ENCODE measurements at places on chromosomes 1 and 21.

GRCh38 chr1:198030682-198031081, 113.5 kb downstream of the LHX9 start:
- peak; percentile 31 for DNase-seq

- DNase-seq, result no peak
Observed at GRCh38 chr1:86829321-86829720, 84.6 kb downstream of the SELENOF start.

DNA sequence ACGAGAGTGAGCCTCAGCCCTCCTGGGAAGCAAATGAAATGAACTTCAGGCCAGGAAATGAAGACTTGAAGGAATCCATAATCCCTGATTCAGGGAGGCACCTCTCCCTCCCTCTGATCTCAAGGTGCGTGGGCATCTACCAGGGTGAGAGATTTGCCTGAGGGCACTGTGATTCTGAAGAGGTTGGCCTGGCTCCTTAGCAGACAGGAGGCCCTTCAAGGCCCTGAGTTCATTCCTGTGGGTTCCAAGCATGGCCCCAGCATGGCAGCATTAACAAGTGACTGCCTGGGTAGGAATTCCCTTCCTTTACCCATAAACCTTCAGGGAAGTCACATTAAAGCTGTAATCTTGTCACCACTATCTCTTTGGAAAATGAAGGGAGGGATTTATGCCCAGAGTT, 29.8 kb upstream of the IFNGR2 start:
- DNase-seq, result peak; percentile 33

- no peak for DNase-seq
Observed at GRCh38 chr21:25563361-25564116, 43.7 kb downstream of the MRPL39 start.

DNA sequence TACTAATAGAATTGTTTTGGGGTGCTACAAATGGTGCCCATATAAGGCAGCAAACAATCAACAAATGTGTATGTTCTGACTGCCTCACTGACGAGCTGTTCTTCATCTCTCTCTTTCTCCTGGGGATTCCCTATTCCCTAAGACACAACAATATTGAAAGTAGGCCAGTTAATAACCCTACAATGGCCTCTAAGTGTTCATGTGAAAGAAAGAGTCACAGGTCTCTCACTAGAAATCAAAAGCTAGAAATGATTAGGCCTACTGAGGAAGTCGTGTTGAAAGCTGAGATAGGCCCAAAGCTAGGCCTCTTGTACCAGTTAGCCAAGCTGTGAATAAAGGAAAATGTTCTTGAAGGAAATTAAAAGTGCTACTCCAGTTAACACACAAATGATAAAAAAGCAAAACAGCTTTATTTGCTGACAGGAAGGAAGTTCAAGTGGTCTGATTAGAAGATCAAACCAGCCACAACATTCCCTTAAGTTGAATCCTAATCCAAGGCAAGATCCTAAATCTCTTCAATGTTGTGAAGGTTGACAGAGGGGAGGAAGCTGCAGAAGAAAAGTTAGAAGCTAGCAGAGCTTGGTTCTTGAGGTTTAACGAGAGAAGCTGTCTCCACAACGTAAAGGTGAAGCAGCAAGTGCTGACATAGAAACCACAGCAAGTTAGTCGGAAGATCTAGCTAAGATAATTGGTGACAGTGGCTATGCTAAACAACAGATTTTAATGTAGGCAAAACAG, 26.3 kb downstream of the ATP2B4 start:
- no peak for DNase-seq

DNA sequence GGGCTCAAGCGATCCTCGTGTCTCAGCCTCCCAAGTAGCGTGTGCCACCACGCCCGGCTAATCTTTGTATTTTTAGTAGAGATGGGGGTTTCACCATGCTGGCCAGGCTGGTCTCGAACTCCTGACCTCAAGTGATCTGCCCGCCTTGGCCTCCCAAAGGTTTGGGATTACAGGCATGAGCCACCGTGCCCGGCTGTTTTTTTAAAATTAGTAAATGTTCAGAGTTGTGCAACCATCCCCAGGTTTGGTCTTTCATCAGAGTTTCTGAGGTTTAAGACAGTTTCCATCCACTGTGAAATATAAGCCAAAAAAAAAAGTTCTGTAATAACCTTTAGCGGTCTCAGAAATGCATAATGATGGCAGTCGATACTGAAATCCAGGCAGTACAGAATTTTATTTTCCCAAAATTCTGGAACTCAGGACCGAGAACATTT, 550 bp upstream of the SYT11 start:
- DNase-seq, result peak; percentile 8

- DNase-seq, result peak; percentile 79
Observed at GRCh38 chr1:41381692-41382479, 20.7 kb downstream of the FOXO6 start.

GRCh38 chr1:64309431-64309831, 106.0 kb downstream of the UBE2U start:
- DNase-seq, result no peak

DNA sequence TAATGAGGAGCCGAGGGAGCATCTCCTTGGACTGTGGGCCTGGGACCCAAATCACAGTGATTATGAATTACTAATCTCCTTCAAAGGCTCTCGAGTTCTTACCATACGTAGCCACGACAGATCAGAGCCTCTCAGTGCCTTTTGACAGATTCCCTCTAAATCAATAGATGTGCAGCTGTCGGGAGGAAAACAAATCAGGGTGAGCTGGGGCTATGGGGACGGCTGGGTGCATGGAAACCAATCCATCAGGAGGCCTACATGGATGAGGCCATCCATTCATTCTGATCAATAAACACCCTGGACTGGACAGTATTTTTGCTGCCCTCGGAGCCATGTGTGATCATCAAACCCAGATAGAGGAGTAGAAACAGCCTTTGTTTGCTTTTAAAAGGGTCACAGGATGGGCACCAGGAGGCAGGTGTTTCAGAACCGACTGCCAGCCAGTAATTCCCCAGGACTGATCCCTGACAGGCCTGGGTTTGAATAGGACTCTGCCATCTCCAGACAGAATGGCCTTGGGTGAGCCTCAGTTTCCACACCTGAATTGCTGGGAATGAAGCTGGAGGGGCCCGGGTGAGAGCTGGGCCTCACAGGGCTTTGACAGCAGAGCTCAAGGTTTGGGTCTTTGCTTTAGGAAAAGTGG, 532.8 kb downstream of the MATN1 start:
- DNase-seq, result no peak

- no peak for DNase-seq
Observed at GRCh38 chr1:153032073-153032472, 1.1 kb downstream of the SPRR1B start.

GRCh38 chr1:64598100-64598571, 128.2 kb downstream of the CACHD1 start:
- DNase-seq, result peak; percentile 82

DNA sequence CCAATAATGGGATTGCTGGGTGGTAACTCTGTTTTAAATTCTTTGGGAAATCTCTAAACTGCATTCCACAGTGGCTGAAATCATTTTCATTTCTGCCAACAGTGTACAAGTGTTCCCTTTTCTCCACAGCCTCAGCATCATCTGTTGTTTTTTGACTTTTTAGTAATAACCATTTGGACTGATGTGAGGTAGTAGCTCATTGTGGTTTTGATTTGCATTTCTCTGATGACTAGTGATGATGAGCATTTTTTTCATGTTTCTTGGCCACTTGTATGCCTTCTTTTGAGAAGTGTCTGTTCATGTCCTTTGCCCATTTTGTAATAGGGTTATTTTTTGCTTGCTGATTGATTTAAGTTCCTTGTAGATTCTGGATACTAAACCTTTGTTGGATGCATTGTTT, 131.9 kb upstream of the B3GALT2 start:
- DNase-seq, result no peak

GRCh38 chr1:1969505-1969900, 34.1 kb downstream of the CFAP74 start:
- no peak for DNase-seq

- DNase-seq, result peak; percentile 76
Observed at GRCh38 chr21:38219049-38219628, 37.7 kb upstream of the KCNJ15 start.

DNA sequence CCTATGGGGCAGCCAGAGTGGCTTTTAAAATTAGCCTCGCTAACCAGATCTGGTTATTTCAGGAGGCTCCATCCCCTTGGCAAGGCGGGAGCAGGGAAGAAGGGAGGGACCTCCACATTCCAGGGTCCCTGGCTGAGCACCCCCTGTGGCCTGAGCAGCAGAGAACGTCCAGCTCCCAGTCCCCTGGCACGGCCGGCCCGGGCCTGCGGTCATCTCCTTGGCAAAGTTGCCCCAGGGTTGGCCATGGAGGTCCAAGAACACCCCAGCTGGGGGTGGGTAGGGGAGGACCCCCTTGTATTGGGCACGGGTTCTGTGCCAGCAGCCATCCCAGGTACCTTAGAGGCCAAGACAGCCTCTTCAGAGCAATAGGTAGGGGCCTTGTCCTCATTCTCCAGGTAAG, 75.9 kb downstream of the RAP1GAP start:
- no peak for DNase-seq

DNA sequence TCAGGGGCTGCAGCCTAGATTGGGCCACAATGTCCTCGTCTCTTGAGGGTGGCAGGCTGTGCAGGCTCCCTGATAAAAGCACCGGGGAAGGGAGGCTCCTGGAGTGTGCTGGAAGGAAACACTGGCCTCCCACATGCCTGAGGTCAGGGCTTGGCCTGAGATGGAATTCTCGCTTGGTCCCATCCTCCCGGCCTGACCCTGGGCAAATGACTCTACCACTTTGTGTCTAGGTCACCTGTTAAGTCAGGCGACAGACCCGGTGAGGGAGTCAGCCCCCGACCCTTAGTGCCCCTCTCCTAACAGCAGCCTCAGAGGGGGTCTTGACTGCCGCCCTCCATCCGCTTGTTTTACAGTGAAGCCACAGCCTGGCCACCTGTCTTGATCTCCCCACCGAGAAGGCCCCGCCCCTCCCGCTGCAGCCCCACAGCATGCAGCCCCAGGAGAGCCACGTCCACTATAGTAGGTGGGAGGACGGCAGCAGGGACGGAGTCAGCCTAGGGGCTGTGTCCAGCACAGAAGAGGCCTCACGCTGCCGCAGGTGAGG, 2.5 kb downstream of the SMIM1 start:
- peak; percentile 60 for DNase-seq

GRCh38 chr21:27759091-27759659, 792.3 kb upstream of the ADAMTS5 start:
- DNase-seq, result peak; percentile 14

GRCh38 chr1:63678200-63678599, 85.0 kb downstream of the PGM1 start:
- no peak for DNase-seq

DNA sequence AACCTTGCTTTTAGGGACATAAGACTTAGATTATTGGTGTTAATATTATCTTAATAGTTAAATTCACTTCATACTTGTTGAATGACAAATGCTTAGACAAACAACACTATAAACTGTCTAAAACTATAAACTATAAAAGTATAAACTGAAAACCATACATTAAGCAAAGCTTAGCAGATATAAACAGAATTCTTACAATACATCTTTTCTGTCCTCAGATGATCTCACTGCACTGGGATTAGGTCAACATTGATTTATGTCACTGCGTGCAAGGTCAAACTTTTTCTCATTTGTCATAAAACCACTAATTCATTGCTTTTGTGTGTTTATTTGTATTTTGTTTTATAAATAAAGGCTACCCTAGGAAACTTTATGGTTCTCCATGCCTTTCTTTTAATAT, 1491.8 kb downstream of the NCAM2 start:
- no peak for DNase-seq

DNA sequence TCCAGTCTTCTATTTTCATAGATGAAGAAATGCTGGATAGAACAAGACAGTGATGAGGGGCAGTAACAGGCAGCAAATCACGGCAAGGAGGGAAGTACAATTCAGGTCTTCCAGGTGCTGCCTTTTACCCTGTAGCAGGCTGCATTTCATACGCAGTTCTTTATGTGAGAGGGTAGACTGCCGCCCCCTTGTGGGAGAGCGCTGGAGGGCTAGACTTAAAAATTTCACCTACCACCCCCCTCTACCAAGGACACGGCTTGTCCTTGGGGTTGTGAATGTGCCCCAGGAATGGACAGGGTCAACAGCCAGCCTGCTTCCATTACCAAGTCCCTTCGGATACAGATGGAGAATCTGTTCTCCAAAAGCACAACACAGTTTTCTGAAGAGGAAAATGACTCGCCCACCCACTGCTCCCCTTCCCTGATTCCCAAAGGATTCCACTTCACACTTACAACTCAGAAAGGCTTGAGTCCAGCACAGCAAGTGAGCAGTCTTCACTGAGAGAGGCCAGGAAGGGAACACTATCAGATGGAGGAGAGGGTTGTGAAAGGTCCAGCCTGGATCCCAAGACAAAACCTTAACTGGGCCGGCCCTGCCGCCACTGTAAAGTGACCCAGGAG, 7.4 kb downstream of the WDR77 start:
- no peak for DNase-seq

DNA sequence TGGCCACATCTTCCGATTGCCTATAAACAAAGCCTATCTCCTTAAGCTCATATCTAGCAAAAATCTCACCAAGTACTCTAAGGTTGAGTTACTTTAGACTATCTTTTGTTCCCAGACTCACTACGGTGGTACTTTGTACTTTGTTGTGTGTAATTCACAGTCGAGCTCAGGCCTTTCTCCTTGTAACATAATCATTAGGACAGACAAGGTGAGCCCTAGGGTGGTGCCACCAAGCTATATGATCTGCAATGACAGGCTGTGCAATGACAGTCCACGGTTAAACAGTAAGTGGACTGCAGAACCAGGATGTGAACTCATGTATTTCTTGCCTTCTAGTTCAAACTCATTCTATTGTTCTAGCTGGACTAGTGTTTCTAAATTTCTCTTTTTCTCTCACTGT, 132.2 kb downstream of the UBE2U start:
- DNase-seq, result no peak

DNA sequence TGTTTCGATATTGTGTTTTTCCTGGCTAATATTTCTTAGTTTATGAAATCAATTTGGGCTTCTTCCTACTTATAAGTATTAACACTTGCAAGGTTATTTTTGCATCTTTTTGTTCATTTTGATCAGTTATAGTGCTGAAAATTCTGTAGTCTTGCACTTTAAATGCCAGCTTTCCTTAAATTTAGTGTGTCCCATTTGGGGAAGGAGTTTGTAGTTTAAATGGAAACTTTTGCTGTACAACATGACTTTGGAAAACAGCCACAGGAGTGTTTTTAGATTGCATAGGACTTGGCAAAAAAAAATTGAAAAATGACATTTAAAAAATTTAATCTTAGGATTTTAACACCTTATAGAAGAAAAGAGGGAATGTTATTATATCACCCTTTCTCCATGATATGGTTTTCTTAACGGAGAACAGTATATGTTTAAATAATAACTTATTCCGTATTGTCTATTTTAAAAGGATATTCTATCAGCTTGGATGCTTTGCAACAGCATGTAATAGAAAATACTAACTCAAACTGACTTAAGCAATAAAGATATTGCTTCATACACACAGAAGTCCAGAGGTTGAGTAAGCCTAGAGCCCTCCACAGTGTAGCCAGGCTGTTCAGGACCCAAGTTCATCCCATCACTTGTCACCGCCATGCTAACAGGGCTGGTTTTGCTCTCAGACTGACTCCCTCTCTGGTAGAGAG, 53.8 kb downstream of the LYPLAL1 start:
- no peak for DNase-seq

DNA sequence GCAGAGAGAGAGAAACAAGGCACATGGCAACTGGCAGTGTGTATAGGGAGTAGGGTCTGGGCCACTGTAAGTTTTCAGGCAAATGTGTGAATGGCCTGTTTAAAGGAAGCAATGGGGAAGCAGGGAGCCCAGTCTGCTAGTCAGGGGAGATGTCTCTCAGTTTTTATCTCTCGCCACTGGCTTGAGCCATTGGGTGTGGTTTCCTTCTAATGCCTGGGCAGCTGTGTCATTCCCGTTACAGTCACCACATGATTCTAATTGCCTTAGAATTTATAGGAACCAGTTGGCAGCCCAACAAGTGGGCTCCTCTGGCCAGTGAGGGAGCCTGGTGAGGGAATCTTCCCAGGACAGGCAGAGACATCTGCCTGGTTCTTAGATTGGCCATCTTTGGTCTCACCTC, 182.4 kb downstream of the DISC1 start:
- peak; percentile 93 for DNase-seq

Measured in AG08395 (cell line).